Stimulated activated naive B cell treated with anti-CD40 and anti-IgM and Interleukin-4, amounts not matched to agents 10 μg/mL and 1 μg/mL and 100 μg/mL, for 72 hours (primary cell): ENCODE measurements at places on chromosomes 7 and 10.

DNA sequence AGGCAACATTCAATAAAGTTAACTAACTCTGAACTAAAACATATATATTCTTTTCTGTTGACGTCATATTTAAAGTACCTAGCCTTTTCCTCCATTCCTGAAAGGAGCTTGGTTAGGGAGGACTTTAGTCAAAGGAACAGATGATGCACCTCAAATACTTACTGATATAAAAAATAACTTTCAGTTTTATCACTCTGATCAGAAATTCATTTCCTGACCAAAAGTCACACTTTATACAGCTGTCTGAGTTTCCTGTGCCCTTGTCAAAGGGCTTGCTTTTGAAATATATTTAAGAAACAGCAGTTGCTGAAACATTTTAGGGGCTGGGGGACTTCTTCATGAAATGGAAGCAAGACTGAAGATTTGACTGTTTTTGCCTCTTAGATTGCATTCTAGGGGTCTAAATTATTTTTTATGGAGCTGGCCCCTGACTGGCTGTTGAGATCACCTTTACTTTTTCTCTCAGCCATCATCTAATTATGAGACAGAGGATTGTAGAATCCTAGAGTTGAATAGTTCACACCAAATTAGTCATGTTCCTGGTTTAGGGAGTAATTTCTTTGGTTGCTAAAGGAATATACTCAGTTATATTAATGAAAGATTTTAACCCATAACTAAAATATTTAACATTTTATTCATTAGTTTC lies 46.6 kb downstream of the GLCCI1 start:
- no peak for DNase-seq
- no peak overlapping the region for H3K27ac ChIP-seq
- peaks cover 21% of the 10 kb centered on the region for H3K36me3 ChIP-seq

DNA sequence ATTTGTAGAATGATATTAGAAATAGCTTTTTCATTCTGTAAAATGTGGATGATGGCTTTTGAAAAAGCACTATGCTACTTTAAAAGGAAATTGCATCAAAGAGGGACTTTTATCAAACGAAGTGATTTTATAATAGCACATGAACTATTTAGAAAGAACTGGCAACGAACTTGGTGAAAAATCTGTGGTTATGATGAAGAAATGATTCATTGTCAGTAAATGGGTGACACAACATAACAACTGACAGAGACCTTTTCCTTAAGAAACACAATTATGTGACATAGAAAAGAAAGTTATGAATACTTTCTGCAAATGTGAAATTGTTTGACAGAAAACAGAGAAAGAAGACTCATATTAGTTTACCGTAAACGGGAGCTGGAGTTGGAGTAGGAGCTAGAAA lies 60.7 kb upstream of the LAMB4 start:
- H3K4me3 ChIP-seq = no peak overlapping the region
- no peaks in the 10 kb centered on the region for H3K36me3 ChIP-seq
- H3K4me1 ChIP-seq = peaks cover 5% of the 10 kb centered on the region
- no peaks in the 10 kb centered on the region for H3K27me3 ChIP-seq
- no peak for DNase-seq

GRCh38 chr7:35874886-35875285 lies 74.0 kb downstream of the SEPTIN7 start:
- peaks cover 33% of the 10 kb centered on the region for H3K36me3 ChIP-seq
- no peak overlapping the region for H3K4me3 ChIP-seq
- no peaks in the 10 kb centered on the region for H3K27me3 ChIP-seq
- no peak overlapping the region for H3K27ac ChIP-seq
- no peak for DNase-seq

- DNase-seq = no peak
- peaks cover 85% of the 10 kb centered on the region for H3K36me3 ChIP-seq
Observed at GRCh38 chr10:100353770-100354485, 6.9 kb downstream of the SCD start.

GRCh38 chr7:108033776-108034497 lies 31.0 kb upstream of the LAMB1 start:
- H3K27ac ChIP-seq = no peak overlapping the region
- peaks cover 5% of the 10 kb centered on the region for H3K4me1 ChIP-seq
- no peak for DNase-seq
